NB4 (cell line): ENCODE measurements at places on chromosomes 16 and 17.

DNA sequence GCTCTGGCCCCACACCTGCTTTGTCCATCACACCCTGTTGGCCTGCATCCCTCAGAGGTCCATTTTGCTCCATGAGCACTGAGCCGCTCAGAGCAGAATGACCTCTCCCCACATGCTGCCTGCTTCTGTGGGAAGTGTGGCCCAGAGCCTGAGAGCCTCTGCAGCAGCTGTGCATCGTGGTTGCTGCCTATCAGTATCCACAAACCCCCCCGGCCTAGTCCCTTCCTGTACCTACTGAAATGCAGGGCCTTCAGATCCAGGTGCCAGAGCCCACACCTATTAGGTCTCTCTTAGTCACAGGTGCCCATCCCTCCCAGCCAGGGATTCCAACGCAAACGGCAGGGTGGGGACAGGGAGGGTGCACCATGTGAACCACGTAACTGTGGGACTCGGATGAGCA lies 16.6 kb upstream of the TRPV3 start:
- DNase-seq: no peak

- no peak for DNase-seq
These were observed 166.6 kb upstream of the NOG start for GRCh38 chr17:56426901-56427300.

DNA sequence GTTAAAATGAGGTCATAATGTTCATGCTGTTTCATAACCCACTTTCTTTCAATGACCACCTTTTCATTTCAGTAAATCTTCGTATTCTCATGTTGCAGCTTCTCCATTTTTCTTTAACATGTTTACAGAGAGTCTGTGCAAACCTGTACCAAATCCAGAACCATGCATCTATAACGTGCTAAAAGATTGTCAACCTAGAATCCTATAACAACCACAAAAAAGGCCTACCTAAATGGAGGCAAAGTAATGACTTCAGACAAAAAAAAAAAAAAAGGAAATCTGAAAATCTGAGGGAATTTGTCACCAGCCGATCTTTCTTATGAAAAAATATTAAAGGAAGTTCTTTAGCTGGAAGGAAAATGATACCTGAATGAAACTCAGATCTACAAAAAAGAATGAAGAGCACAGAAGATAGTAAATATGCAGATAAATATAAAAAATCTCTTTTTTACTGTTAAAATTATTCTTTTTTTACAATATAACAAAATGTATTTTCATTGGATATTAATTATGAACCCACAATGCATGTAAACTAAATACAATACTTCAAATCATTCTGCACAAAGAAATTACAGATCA lies 1.4 kb upstream of the SLFN11 start:
- DNase-seq: no peak

- no peak for DNase-seq
These were observed 17.6 kb upstream of the PHF12 start for GRCh38 chr17:28968914-28969295.

DNA sequence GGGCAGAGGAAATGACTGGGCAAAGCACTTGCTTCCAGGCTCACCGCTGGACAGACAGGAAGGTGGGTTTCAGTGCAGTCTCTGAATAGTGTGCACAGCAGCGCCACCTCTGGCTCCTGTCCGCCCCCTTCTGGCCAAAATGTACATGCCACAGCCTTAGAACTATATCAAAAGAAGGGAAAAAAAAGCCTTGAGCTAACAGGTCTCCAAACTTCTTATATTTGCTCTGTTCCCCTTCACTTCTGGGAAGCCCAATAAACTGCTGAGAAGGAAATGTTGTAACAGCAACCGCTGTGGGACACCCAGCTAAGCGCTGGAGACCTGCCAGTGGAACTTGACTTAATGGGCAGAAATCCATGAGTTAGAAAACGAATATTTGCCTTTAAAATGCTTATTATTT lies 17.5 kb downstream of the COG7 start:
- DNase-seq: peak; percentile 89

- no peak for DNase-seq
These were observed 183.1 kb downstream of the SALL1 start for GRCh38 chr16:50967827-50968612.

DNA sequence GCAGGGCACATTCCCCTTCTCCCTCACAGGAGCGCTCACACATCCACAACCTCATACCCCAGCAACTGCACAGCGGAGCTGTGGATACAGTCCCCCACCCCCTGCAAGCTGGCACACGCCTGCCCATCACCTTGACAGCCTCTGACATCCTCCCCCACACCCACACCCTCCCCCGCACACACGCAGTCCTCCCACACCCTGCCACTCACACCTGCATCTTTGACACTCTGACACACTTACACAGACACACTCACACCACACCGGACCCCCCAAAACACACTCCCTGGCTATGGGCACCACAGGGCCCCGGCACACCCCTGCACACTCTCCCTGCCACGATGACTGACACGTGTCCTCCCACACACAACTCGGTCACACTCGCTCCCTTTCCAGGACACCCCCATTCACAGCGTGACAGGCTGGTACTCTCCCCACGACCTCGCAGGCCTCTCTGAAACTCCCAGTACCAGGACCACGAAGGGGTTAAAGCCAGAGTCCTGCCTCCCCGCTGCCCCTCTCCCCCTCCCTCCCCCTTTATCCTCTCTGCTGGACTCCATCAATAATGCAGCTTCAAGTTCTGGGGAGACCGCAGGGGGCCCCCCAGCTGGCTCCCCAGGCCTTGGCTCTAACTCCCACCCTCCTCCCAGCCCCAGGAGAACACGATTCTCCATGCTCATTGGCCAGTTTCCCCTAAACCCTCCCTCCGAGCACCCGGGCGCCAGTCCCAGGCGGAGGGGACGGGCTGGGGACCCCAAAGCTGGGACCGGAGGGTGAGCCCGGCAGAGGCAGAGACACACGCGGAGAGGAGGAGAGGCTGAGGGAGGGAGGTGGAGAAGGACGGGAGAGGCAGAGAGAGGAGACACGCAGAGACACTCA lies at the start of gene PPP1R1B:
PPP1R1B (plus strand) TSS at position 782 of the 876 bp plus-strand sequence. CDS start 441 bp downstream, outside the sequence.
- no peak for DNase-seq

DNA sequence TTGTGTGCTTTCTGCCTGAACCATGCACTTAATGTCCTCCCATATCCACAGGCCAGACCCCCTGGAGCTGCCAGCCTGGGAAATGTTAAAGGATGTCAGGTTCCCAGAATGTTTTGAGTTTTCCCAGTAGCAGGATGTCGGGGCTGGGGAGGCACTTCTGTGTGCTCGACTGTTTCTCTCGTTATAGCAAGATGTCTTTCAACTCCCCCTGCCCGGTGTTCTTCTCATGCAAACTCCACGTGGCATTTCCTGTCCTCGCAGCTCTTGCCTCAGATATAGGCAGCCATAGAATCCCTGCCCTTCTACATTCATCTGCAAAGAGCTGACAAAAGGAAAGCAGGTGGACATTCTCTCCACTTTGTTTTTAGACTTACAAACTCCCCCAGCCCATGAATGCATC lies 457.2 kb upstream of the CDH11 start:
- no peak for DNase-seq

DNA sequence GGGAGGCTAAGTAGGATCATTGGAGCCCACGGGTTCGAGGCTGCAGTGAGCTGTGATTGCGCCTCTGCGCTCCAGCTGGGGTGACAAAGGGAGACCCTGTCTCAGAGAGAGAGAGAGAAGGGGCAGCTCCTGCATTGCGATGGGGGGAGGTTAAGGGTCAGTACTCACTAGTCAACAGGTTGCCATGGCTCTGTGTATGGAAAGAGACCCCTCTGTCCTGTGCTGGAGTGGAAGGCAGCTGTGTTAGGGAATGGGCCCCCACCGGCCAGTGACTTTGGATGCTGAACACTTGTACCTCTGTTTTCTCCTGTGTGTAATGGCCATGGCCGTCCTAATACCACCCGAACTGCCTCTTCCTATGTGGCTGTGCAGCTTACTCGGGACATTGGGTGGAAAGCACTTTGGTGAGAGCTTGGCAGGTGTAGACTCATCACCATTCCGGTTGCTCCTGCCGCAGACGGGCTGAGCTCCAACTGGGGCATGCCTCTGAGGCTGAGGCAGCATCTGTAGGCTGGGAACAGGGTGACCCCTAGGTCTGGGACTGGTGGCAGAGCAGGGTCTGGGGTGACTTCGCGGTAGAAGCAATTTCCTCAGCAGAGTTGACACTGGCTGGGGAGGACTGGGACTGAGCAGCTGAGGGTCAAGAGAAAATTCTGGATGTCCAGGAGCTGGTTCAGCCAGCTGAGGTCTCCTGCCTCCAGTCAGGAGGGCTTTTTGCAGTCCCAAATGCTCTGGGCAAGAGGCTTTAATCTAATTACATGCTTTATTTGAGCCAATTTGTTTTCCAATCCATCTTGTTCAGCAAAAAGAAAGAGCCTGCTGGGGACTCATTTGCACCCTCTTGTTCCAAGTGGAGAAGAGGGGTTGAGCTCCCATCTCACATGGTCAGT lies 184.5 kb downstream of the NTN1 start:
- no peak for DNase-seq

- DNase-seq: no peak
These were observed 1.5 kb downstream of the TNFSF12 start for GRCh38 chr17:7550344-7550743.

DNA sequence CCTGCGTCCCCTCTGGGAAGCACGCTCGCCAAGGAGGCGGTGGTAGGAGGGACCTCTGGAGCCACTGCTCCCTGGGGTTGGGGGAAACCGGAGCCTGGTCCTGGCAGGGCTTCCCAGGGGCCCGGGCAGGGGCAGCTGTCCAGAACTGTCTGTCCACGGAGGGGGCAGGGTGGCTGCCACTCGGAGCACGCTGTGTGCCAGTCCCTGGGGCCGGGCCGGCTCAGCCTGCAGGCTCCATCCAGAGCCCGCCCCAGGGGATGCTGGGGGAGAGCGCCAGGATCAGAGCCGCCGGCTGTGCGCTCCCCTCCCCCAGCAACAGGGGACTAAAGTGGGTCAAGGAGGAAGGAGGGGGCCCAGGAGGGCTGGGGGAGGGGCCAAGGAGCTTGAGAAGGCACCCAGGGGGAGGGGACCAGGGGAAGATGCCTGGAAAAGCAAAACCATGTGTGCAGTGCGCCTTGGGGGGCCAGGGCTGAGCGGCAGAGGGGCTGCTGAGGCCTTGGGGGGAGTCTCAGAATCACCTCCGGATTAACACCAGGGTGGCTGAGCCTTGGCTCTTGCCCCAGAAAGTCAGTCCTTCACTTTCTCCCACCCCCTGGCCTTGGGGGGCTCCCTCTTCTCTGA lies 21.3 kb downstream of the ZNF423 start:
- DNase-seq: no peak

DNA sequence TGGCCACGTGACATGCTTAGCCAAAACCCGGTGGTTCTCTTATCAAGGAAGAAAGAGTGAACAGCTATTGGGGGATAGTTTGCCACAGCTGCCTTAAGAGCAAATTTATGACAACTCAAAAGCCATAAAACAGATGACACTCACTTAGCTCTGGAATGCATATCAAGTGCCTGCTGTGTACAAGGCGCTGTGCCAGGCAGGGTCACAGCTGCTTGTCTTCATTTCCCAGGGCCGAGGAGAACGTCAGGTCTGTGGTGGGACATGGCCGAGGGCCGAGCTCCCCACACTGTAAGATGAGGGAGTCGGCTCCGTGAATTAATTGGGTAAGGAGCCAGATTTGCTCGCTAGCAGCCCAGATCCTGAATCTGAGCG lies 14.0 kb downstream of the EEF2K start:
- no peak for DNase-seq

GRCh38 chr17:17492085-17492484 lies 4.1 kb downstream of the RASD1 start:
- DNase-seq: no peak

- peak; percentile 91 for DNase-seq
These were observed 1.4 kb downstream of the APRT start for GRCh38 chr16:88810166-88810911.

GRCh38 chr16:48612611-48613010 lies 2.6 kb upstream of the N4BP1 start:
- DNase-seq: peak; percentile 68

GRCh38 chr17:6894206-6894528 lies 62.6 kb upstream of the TEKT1 start:
- DNase-seq: no peak

DNA sequence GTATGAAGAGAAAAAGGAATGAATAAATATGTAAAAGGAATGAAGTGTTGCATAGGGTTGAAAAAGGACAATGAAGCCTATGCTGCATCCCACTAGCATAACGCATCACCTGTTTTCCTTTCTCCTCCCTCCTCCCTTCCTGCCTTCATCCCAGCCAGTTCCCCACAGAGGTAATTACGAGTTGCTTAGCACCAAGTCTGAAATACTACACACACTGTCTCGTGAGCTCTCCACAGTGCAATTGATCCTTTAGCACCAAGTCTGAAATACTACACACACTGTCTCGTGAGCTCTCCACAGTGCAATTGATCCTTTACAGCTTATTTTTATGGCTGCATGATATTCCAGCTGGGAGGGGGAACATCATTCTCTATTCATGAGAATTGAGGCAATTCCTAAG lies 1.1 kb upstream of the DRC7 start:
- no peak for DNase-seq

DNA sequence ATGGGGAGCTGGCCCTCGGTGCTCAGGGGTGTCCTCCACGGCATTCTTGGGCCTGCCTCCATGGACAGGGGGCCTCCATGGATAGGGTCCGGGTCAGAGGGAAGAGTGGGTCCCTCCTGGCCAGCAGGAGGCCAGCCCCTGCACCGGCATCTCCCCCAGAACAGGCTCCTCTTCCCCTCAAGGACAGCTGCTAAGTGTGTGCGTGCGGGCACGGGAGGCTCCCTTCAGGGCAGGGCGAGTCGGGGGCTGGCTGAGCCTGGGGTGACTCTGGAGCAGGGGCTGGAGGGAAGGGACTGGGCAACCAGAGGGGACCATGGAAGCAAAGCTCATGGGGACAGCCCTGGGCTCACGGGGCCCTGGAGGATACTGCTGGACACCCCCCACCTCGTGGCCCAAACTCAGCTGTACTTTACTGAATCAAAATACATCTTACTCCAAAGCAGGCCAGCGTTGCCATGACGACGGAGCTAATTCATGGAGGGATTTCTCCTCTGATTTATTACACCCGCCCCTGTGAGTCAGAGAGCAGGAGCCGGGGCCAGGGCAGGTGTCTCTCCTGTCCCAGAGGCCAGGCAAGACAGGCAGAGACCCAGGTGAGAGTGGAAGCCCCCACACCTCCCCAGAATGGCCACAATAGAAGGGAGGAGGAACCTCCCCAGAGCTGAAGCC lies 2.1 kb downstream of the CASKIN1 start:
- peak; percentile 34 for DNase-seq

GRCh38 chr17:78798695-78799559 lies 16.9 kb upstream of the CYTH1 start:
- peak; percentile 41 for DNase-seq

DNA sequence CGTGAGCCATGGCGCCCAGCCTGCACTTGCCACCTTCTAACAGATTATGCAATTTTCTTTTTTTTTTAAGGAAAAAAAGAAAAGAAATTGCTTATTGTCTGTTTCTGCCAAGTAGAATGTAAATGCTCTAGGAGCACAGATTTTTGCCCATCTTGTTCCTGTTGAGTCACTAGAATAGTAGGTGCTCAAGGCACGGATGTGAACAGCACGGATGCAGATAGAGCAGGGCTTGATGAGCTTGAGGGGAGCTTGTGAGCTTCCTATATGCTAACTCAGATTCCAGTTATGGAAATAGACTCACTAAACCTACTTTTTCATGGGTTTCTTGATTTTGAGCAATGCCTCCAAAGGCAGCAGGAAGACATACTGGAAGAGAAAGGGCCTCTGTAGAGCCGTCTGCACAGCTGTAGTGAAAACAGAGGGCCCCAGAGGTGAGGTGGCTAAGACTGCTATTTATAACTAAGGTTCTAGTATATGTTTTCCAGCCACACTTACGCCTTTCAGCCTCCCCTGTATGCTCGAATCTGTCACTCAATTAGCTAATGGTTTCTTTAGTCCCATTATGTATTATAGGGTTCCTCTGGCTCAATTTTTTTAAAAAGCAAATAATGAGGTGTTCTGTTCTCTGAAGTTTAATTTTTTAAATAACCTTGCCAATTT lies 72.8 kb downstream of the WWP2 start:
- no peak for DNase-seq
